Lung (tissue), 17 donors: ENCODE measurements at places on chromosomes 7 and 10. TPM values are rescaled to one million over a fixed set of nuclear protein-coding genes. Genes with fewer than 3 reads are reported as not detected.

- H3K27ac ChIP-seq: no peak overlapping the region
- no peak for DNase-seq
- no peaks in the 10 kb centered on the region for H3K27me3 ChIP-seq
- H3K4me3 ChIP-seq: no peak overlapping the region
- H3K36me3 ChIP-seq: peaks cover 4% of the 10 kb centered on the region
Observed at GRCh38 chr7:156780724-156781455, 112.1 kb downstream of the LMBR1 start.

- peaks cover 25% of the 10 kb centered on the region for H3K4me1 ChIP-seq
- peaks cover 38% of the 10 kb centered on the region for H3K36me3 ChIP-seq
- H3K27ac ChIP-seq: no peak overlapping the region
- no peaks in the 10 kb centered on the region for H3K27me3 ChIP-seq
- no peak for DNase-seq
Observed at GRCh38 chr10:62085404-62085803, 183.2 kb downstream of the RTKN2 start.

- no peaks in the 10 kb centered on the region for H3K36me3 ChIP-seq
- no peaks in the 10 kb centered on the region for H3K4me1 ChIP-seq
- no peaks in the 10 kb centered on the region for H3K27me3 ChIP-seq
- no peak for DNase-seq
- H3K27ac ChIP-seq: no peak overlapping the region
Observed at GRCh38 chr7:90178679-90179278, 24.5 kb downstream of the STEAP1 start.

DNA sequence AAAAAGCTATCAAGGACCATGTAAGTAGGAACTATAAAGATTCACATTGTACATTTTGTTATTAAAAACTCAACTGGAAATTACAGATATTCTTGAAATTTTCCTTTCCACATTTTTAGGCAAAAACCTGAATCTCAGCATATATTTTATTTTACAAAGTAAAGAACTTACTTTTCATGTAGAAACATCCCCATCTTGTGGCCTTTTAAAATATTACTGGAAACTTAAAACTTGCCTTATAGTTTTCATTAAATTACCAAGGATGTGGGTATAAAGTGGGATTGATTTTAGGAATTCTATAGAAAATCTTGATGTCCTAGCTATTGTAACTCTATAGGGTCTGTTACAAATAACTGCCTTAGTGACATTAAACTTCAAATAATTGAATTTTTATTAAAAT lies 10.6 kb downstream of the DBF4 start:
- no peak overlapping the region for H3K4me3 ChIP-seq
- H3K36me3 ChIP-seq: peaks cover 11% of the 10 kb centered on the region
- no peak overlapping the region for H3K27ac ChIP-seq
- H3K4me1 ChIP-seq: no peaks in the 10 kb centered on the region

DNA sequence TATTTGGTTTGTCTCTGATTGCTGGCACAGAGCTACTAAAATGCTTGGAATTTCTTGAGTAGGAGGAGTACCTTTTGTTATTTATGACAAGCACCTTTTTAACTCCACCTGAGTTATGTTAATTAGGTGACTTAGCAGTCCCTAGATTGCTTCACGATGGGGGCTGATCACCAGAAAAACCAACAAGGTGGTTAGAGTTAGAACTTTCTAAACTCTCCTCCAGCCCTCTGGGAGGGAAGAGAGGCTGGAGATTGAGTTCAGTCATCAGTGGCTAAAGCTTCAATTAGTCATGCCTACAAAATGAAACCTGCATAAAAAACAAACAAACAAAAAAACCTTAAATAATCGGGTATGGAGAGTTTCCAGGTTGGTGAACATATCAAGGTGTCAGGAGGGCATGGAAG lies 23.6 kb upstream of the ING3 start:
- H3K27me3 ChIP-seq: no peaks in the 10 kb centered on the region
- no peaks in the 10 kb centered on the region for H3K4me1 ChIP-seq
- no peak for DNase-seq
- H3K27ac ChIP-seq: no peak overlapping the region

GRCh38 chr7:133940368-133940767 lies 186.8 kb upstream of the LRGUK start:
- no peak overlapping the region for H3K4me3 ChIP-seq
- H3K27ac ChIP-seq: no peak overlapping the region
- DNase-seq: no peak
- no peaks in the 10 kb centered on the region for H3K27me3 ChIP-seq

DNA sequence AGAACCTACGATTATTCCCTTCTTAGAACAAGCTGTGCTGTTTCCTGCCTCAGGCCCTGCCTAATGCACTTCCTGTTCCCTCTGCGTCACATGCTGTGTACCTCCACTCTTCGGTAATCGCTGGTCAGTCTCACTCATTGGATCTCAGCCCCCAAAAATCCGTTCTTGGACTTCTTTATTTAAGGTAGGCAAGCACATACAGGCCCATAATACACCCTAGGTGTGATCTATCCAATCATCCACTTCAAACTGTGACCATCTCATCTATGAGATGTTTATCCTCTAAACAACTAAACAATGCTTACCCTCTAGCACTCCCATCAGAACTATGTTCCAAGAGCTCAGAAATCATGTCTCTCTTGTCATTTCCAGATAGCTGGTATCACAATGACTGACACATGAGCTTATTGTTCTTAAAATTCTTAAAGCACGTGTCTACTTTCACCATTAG lies 83.9 kb downstream of the CADPS2 start:
- H3K27ac ChIP-seq: no peak overlapping the region
- H3K36me3 ChIP-seq: no peaks in the 10 kb centered on the region
- DNase-seq: no peak
- H3K27me3 ChIP-seq: no peaks in the 10 kb centered on the region
- H3K4me3 ChIP-seq: no peak overlapping the region
- H3K4me1 ChIP-seq: peaks cover 4% of the 10 kb centered on the region

- no peak for DNase-seq
- H3K4me1 ChIP-seq: no peaks in the 10 kb centered on the region
- H3K27ac ChIP-seq: no peak overlapping the region
- no peaks in the 10 kb centered on the region for H3K27me3 ChIP-seq
- no peak overlapping the region for H3K4me3 ChIP-seq
- no peaks in the 10 kb centered on the region for H3K36me3 ChIP-seq
Observed at GRCh38 chr7:73779517-73779916, 9.4 kb upstream of the CLDN3 start.

DNA sequence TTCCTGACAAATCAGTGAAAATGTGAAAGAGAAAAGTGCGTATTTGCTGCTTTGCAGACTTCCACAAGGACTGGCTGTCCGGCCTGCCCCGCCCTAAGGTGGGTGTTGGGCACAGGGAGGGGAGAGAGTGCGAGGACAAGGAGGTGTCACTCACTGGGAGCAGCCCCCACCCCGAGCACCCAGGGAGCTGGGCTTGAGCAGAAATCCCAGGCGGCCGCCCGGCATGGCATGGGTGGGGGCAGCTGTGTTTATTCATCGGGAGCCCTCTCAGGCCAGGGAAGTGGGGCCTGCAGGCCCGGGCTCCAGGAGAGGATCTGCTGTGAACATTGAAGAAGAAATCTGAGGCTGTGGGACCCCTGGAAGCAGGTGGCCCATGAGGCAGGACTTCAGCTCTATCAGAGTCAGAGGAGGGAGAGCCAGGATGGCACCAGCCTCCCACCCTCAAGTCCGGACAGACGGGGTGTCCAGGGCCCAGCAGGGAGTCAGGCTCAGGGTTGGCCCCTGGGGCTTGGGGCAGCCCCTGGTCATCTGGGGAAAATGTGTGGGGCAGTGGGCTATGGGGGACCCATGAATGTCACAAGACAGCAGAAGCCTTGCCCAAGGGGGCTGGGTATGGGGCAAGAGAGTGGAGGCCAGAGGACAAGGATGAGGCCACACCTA lies 164.4 kb upstream of the PPP2R2D start:
- no peaks in the 10 kb centered on the region for H3K4me1 ChIP-seq
- H3K27me3 ChIP-seq: no peaks in the 10 kb centered on the region
- H3K27ac ChIP-seq: no peak overlapping the region
- DNase-seq: no peak
- no peak overlapping the region for H3K4me3 ChIP-seq

- H3K27me3 ChIP-seq: no peaks in the 10 kb centered on the region
- no peak overlapping the region for H3K27ac ChIP-seq
- no peak for DNase-seq
- H3K4me1 ChIP-seq: no peaks in the 10 kb centered on the region
- H3K4me3 ChIP-seq: no peak overlapping the region
Observed at GRCh38 chr7:74233655-74234285, 20.4 kb downstream of the RFC2 start.

- no peaks in the 10 kb centered on the region for H3K27me3 ChIP-seq
- no peak overlapping the region for H3K4me3 ChIP-seq
- DNase-seq: no peak
- H3K36me3 ChIP-seq: no peaks in the 10 kb centered on the region
Observed at GRCh38 chr10:127532659-127533058, 16.4 kb upstream of the NPS start.

DNA sequence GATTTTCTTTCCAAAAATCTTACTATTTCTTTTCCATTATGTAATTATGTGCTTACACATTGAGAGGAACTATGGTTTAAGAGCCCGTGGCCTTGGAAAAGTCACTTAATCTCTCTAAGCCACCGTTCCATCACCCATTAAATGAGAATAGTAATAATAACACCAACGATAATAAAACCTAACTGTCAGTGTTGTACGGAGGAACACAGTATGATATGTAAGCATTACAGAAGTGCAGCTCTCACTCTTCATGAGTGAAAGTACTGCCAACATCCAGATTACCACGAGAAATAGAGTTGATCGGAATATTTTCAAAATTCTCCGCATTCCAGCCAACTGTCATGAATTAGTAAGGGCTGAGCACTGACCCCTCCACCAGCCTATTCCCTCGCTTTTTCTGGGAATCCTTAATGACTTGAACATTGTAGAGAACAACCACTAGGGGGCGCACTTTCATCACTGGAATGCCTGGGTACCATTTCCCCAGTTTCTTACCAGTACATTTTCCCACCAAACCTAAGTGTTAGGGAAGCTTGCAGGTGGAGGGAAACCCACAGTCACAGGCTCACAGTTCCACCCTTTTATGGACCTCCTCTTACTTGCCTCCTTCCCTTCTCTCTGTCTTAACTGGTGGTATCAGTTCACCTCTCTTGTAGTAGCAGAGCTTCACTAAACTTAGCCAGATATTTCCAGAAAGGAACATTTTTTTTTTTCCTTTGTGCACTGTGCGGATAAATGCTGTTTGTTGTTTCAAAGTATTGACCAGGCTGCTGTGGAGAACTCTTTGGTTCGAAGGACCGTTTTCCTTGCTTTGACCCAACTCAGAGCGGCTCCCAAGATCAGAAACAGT lies 27.8 kb downstream of the NKX2-3 start:
- no peak overlapping the region for H3K27ac ChIP-seq
- H3K4me3 ChIP-seq: no peak overlapping the region
- no peaks in the 10 kb centered on the region for H3K36me3 ChIP-seq
- no peaks in the 10 kb centered on the region for H3K4me1 ChIP-seq
- DNase-seq: no peak

DNA sequence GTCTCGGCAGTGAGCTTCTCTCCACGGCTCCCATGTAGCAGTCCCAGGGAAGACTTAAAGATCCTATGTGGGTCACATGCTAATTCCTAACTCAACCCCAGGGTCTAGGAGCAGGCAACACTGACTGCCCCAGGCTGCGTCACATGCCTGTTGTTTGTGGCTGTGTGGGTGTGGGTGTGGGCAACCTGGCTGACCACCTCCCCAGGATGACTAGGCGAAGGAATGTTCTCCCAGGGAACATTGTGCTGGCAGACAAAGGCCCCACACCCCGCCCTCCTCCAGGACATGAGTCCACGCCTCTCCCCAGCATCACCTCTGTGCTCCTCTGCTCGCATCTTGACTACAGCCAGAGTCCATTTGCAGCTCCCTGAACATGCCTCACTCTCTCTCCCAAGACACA lies 30.3 kb downstream of the SLC29A3 start:
- H3K27me3 ChIP-seq: no peaks in the 10 kb centered on the region
- H3K36me3 ChIP-seq: no peaks in the 10 kb centered on the region

- no peak for DNase-seq
- H3K36me3 ChIP-seq: no peaks in the 10 kb centered on the region
- no peak overlapping the region for H3K4me3 ChIP-seq
- H3K27ac ChIP-seq: no peak overlapping the region
Observed at GRCh38 chr10:82212753-82213152, 337.8 kb downstream of the NRG3 start.

DNA sequence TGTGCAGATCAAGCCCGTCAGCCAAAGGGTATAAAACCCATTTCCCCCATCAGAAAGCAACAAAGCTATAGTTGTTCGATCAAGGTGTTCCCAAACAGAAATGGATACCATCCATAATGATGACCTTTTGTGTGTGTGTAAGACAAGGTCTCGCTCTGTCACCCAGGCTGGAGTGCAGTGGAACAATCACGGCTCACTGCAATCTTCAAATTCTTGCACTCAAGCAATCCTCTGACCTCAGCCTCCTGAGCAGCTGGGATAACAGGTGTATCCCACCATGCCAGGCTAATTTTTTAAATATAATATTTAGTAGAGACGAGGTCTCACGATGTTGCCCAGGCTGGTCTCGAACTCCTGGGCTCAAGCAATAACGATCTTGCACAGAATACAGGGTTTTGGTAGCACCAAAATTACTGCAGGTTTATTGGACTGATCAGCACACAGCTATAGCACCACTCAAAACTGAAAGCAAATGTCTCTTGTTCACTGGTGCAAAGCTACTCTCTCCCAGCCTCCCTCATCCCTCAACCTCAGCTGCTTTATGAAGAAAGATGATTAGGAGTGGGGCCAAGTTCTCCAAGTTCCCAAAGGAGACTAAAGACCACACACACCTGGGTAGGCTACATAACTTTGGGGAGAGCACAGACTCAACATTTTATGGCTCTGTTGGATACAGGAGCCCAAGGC lies 80.5 kb downstream of the ABI1 start:
- H3K27ac ChIP-seq: no peak overlapping the region
- H3K36me3 ChIP-seq: no peaks in the 10 kb centered on the region
- DNase-seq: no peak
- H3K4me1 ChIP-seq: no peaks in the 10 kb centered on the region
- no peaks in the 10 kb centered on the region for H3K27me3 ChIP-seq

GRCh38 chr10:75061709-75062505 lies 49.5 kb upstream of the SAMD8 start:
- no peaks in the 10 kb centered on the region for H3K27me3 ChIP-seq
- H3K4me3 ChIP-seq: no peak overlapping the region
- peak overlapping the region; percentile 52 for H3K27ac ChIP-seq
- no peaks in the 10 kb centered on the region for H3K4me1 ChIP-seq

DNA sequence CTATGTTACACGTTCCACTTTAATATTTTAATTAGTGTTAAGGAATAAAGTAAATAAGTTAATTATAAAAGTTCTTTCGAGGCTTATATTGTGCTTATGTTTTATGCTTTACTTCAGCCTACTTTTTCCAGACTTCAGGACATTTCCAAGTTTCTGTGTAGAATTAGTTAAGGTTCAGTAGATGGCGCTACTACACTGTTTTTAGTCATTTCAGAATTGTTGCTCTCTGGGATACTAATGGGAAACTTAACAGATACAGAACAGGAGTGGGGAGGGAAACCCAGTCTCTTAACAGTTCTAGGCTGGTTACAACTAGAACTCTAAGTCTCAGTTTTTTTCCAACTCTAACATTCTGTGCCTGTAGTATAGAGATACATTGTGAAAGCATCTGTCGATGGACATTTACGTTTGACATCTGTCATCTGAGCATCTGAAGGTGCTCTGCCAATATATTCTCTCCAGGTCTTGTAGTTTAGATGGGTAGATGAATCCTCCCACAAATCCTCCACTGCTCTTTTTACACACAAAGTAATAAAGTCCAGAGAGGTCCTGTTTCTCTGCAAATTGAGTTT lies 56.8 kb upstream of the FAM171A1 start:
- peak; percentile 92 for DNase-seq
- no peaks in the 10 kb centered on the region for H3K27me3 ChIP-seq
- H3K27ac ChIP-seq: no peak overlapping the region
- H3K36me3 ChIP-seq: no peaks in the 10 kb centered on the region
- no peak overlapping the region for H3K4me3 ChIP-seq

C10orf95 gene
- total RNA-seq: 6.0 TPM

ECHS1 gene
- total RNA-seq: 44.5 TPM

NEUROG3 gene
- not detected for total RNA-seq

CYP3A4 gene
- total RNA-seq: not detected

MICALL2 gene
- 19.0 TPM for total RNA-seq

CLDN4 gene
- total RNA-seq: 150 TPM

MINDY4 gene
- total RNA-seq: 13.3 TPM
